A673 (cell line): ENCODE measurements at places on chromosomes 6 and 20. TPM values are rescaled to one million over a fixed set of nuclear protein-coding genes. Genes with fewer than 3 reads are reported as not detected.

DNA sequence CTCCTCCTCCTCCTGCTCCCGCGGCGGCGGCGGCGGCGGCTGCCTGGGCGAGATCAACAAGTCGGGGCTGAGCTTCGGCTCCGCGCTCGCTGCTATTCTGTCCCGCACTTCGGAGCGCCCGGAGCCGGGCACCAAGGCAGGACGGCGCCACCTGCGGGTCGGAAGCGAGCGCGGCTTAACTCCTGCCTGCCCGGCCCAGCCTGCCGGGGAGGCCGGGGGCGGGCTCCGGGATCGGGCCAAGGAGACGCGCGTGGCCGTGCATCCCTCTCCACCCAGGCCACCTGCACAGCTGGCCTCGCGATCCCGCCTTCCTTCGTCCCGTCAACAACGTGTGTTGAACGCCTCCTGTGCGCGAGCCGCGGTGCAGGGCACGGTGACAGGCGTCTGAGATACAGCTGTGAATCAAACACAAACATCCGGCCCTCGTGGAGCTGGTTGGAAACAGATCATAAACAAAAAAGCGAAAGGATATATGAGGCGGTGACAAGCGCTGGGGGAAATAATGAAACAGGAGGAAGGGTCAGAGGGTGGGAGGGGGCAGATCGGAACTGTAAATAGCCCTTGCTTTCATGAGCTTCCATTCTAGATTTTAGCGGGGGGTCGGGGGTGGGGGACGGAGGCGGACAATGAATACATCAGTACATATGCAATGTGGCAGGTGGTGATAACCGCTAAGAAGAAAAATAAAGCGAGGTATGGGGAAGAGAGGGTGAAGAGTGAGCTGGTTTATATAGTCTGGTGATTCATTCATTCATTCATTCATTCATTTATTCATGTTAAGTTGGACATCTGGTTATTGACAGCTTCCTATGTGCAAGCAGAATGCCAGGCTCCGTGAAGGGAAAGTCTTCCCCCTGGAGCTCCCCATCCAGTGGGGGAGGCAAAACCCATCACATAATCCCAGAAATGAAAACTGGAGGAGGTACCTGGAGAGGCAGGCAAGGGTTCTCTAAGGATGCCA is 2.0 kb upstream of the KCNB1 start:
- DNase-seq: peak; percentile 86

DNA sequence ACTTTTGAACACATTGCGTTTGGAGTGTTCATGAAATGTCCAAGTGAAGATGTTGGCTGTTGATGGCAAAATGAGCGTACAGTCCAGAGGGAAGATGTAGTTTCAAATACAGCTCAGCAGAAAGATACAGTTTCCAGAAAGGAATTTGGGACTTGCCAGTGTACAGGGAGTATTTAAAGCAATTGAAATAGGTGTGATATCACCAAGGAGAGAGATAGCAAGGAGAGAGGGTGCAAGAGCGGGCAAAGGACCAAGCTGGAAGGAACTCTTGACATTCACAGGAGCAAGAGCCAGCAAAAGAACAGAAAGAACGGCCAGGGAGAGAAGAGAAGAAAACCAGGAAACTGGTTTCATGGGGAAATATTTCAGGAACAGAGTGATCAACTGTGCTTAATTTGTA is 47.8 kb downstream of the CARMIL1 start:
- no peak for DNase-seq

Gene PLN
- not detected in 2 replicates for total RNA-seq

Gene HRH3
- 0.22 TPM in 1 of 2 replicates, not detected in the other for total RNA-seq

Gene OXT
- total RNA-seq: not detected in 2 replicates
